Muscle of leg (tissue), 16 donors: ENCODE measurements at places on chromosomes 12 and 14. TPM values are rescaled to one million over a fixed set of nuclear protein-coding genes. Genes with fewer than 3 reads are reported as not detected.

The POLE2 gene
- 8.9 TPM for total RNA-seq

The TAS2R9 gene
- total RNA-seq: not detected

The FOXG1 gene
- total RNA-seq: under 0.01 TPM

The TMEM52B gene
- total RNA-seq: not detected

The SERPINA5 gene
- 0.18 TPM for total RNA-seq

The AMN gene
- 0.58 TPM for total RNA-seq

The PKP2 gene
- total RNA-seq: 3.1 TPM

The PTPRQ gene
- total RNA-seq: 0.71 TPM

The PTPRR gene
- total RNA-seq: 2.0 TPM

The AREL1 gene
- 13.9 TPM for total RNA-seq

The ITGA7 gene
- total RNA-seq: 255 TPM

The JDP2 gene
- 45.0 TPM for total RNA-seq

The PLEKHG7 gene
- total RNA-seq: 0.18 TPM

The TCL1B gene
- not detected for total RNA-seq

The AICDA gene
- total RNA-seq: 0.40 TPM

The TOMM20L gene
- not detected for total RNA-seq

The DPF3 gene
- total RNA-seq: 1.3 TPM

The AKAP5 gene
- total RNA-seq: 0.27 TPM

The METTL1 gene
- 15.3 TPM for total RNA-seq

The IAPP gene
- total RNA-seq: not detected

The PRH2 gene
- not detected for total RNA-seq

The ANO2 gene
- total RNA-seq: 3.4 TPM

The CCDC177 gene
- under 0.01 TPM for total RNA-seq

The KLHL33 gene
- 1.1 TPM for total RNA-seq

The TSPAN19 gene
- 0.04 TPM for total RNA-seq

The BEGAIN gene
- 2.0 TPM for total RNA-seq

The FOS gene
- 591 TPM for total RNA-seq

The GARIN6 gene
- total RNA-seq: not detected

The RIMBP2 gene
- 2.0 TPM for total RNA-seq

The KRT2 gene
- not detected for total RNA-seq

The STAT2 gene
- total RNA-seq: 63.4 TPM
